A375 (cell line): ENCODE measurements at places on chromosomes 16 and 17. TPM values are rescaled to one million over a fixed set of nuclear protein-coding genes. Genes with fewer than 3 reads are reported as not detected.

SSH2 gene
- 6.3 and 7.9 TPM in 2 replicates for total RNA-seq

CARD14 gene
- total RNA-seq = 0.98 and 3.4 TPM in 2 replicates

KRTAP4-4 gene
- total RNA-seq = not detected in 2 replicates

ZMYND15 gene
- 0.27 and 0.38 TPM in 2 replicates for total RNA-seq

XYLT1 gene
- 1.3 and 1.4 TPM in 2 replicates for total RNA-seq

AATK gene
- 2.7 and 3.4 TPM in 2 replicates for total RNA-seq
